Stimulated activated naive B cell treated with anti-CD40 and anti-IgM and Interleukin-4, amounts not matched to agents 10 μg/mL and 1 μg/mL and 100 μg/mL, for 72 hours (primary cell): ENCODE measurements at places on chromosomes 2 and 18.
A peak's percentile ranks its signal among the peaks of the same experiment; 100 is the strongest.

GRCh38 chr2:179561702-179562101 is 297.1 kb upstream of the SESTD1 start:
- DNase-seq = no peak

DNA sequence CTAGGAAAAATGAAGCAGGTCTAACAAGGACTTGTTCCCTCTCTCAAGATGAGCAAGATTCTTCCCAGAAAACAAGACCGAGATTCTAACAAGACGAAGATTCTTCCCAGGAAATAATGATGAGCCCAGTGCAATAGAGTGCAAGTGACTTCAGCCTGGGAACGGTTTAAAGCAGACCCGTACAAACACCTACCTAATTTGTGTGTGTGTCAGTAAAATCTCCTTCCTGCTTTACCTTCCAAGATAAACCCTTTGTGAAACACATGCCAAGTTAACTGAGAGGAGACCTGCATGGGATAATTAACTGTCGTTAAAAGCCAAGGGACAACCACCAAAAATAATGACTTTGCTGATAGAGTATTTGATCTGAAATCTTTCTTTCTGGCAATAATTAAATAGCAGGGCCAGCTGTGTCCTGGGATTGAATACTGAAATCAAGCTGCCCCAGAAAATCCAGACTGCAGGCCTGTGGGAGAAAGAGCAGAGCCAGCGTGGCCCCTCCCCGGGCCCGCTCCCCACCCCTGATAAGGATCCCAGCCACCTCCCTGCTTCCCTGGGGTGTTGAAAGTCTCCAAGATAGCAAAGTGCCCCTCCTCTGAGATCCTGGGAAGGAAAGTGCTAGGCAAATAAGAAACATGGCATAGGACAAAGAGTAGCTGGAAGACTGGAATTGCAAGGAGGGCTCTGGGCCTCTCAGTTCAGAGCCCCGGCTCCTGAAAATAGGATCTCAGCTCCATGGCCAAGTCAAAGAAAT is 145.5 kb downstream of the CYP26B1 start:
- no peak for DNase-seq

- no peak for DNase-seq
Measured at GRCh38 chr18:43067570-43067969, 47.9 kb downstream of the RIT2 start.

- no peak for DNase-seq
Measured at GRCh38 chr2:207048416-207048815, 109.1 kb downstream of the CPO start.

GRCh38 chr2:205699515-205700289 is 17.4 kb downstream of the NRP2 start:
- no peak for DNase-seq

- no peak for DNase-seq
Measured at GRCh38 chr2:241867776-241868420, 1.6 kb upstream of the RTP5 start.

- no peak for DNase-seq
Measured at GRCh38 chr18:67451960-67452359, 64.6 kb downstream of the DSEL start.

GRCh38 chr2:15725101-15725781 is 133.6 kb downstream of the DDX1 start:
- no peak for DNase-seq

DNA sequence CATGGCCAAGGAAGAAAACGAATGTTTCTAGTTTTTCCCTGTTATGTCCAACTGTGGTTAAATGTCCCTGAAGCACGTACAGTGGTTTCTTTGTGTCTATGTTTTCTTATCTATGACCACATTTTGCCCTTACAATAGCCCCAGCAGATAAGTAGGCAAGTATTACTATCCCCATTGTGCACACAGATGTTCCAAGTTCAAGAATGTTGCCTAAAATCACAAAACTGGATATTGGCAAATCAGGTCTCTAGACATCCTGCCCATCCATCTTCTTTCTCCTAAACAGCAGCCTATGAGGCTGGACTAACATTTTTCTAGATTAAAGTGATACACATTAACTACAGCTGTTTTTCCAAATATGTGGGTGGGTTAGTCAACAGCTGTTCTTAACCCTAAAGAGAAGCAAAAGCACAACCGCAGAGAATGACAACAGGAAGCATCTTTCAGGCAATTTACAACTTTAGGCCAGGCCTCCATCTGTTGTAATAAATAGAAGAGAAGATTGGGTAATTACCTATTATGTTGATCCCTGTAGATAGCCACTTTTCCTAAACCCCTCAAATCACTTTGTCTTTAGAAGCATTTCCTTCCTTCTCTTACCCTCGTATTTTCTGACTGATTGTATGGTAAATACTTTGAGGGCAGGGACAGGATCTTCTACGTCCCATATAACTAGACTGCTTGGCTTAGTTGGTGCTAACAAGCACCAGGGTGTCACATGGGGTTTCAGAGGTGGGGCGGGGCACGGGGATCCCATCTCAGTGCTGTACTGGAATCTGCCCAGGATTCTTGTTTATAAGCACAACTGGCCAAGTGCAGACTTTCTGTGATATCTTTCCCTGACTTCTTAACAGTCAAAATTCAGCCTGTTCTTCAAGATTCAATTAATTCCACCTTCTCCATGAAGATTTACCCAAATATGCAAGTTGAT is 132.1 kb upstream of the SETBP1 start:
- no peak for DNase-seq

- no peak for DNase-seq
Measured at GRCh38 chr2:226583715-226584114, 215.9 kb downstream of the IRS1 start.

GRCh38 chr18:7485616-7486015 is 81.5 kb upstream of the PTPRM start:
- DNase-seq = no peak

- DNase-seq = no peak
Measured at GRCh38 chr2:149360106-149360505, 29.7 kb downstream of the LYPD6 start.

DNA sequence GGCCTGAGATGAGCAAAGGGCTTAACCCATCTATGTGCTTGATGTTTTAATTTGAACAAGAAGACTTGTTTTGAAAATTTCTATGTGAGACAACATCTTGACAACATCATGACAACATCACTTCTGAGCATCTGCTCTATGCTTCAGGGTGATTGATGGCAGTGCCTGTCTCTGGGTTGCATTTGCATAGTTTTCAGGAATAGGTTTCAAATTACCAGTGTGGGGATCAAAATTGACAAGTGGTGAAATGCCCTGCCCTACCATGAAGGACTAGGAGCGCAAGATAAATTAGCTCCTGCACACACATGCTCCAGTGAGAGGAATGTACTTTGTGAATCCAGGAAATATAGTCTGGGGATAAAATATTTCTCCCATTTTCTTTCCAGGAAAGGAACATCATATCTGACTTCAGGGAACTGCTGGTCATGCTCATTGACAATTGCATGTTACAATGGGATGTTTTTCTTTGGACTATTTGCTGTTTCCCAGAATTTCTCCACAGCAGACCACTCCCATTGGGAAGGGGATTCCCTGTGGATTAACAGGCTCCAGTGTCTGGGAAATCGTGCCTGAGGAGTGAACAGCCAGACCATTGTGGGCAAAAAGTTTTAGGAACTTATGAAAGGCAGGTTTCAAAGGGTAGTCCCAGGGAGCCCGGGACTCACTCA is 45.3 kb upstream of the IL1R2 start:
- no peak for DNase-seq

- DNase-seq = no peak
Measured at GRCh38 chr2:135818937-135819610, 17.9 kb downstream of the LCT start.

GRCh38 chr2:64989982-64990614 is 899 bp downstream of the SLC1A4 start:
- no peak for DNase-seq

DNA sequence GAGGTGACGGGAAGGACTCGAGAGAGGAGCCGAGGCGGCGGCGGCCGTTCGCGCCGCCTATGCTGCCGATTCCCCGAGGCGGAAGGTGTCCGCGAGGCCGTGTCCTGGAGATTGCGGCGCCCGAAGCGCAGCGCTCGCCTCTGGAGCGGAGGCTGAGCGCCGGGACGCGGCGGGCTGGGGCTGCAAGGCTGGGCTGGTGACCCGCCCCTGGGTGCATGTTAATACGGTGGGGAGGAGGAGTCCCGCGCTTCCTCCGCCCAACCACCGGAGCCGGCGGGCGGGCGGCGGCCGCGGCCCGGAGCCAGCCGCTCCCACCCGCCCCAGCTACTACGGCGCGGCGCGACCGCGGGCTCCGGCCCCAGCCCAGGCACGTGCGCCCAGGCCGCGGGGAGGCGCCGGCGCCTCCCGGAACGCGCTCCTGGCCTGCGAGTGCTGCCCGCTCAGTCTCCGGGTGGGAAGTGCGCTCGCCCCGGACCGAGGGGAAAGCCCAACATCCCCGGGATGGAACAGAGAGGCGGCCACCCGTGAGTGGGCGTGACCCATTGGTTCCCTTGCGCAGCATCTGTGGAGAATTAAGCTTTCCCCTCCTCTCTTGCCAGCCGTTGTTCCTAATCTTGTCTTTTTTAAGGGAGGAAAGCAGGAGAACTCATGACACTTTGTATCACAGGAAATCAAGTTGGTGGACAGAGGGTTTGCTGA is at the start of gene DLGAP1:
Gene DLGAP1 (minus strand): TSS at position 195 of the 699 bp plus-strand sequence.
- no peak for DNase-seq

DNA sequence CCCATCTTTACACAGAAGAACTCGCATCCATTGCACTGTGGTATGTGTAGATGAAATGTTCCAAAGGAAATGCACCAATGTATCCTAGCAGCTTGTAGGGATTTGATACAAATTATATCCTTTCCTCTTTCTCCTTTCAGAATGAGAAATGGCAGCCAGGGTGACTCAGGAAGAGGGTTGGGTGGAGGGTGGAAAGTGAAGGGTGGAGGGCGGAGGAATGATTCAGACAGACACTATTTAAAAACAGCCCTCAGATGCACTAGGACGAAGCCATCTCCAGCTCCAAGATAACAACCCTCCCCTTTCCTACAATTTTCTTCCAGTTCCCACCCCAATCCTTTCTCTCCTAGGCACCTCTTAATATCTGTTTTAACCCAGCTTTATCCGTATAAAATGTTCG is 96.2 kb upstream of the STK39 start:
- DNase-seq = no peak

DNA sequence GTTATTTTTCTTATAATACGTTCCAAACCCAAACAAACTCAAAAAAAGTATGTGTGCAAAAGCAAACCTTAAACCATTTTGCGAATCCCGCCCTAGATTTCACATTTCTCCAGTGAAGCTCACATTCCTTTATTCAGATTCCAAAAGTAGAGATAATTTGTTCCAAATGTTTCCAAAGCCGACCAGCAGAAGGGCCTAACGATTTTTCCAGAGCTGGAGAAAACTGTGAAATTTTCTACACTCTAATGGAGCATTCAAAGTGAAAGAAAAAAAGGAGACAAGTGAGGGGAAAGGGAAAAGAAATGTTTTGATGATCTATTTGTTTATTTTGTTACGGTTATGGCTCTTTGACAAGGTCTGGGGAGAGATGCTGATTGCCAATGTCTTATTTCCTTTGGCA is 286.5 kb upstream of the SLC14A2 start:
- DNase-seq = no peak

DNA sequence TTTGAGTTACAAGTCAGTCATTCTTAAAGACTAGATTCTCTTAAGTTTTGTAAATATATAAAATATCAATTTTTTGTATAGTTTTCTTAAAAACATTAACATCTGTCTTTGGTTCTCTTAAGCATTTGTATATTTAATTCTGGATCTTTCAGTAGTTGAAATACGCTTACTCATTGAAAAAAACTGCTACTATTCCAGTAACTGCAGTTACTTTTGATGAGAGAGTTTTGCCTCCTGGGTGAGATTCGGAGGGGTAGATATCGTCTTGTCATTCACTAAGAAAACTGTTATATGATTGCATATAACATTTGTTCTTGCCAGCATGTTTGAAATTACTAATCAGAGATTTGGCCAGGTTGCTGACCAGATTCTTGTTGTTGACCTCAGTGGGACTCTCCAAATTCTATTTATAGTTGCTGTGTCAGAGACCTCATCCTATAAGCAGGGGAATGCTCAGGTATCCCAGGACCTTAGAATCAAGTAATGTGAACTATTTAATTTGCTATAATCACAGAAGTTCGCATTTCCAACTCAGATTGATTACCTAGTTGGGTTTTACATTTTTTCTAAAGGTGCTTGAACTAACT is 7.9 kb downstream of the AGPS start:
- no peak for DNase-seq

GRCh38 chr2:60679036-60679780 is 76.9 kb upstream of the PAPOLG start:
- DNase-seq = no peak

DNA sequence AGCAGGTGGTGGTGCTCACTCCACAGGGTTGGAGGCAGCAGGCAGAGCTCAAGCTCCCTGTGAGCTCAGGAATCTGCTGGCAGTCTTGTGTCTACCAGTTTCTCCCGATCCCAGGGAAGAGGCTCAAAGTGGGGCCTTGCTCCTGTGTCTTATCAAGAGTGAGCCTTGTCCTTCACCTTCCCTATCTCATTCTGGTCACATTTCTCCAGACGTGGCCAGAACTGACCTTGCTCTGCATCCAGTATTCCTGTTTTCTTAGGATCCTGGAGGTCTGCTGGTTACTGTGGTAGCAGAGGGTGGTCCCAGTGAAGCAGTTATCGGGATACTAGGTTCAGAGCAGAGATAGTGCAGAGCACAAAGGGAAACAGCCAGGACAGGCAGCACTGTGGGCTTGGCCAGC is 47.1 kb upstream of the ASB18 start:
- DNase-seq = no peak

- peak; percentile 81 for DNase-seq
Measured at GRCh38 chr2:238107525-238108422, 7.6 kb downstream of the ESPNL start.

- no peak for DNase-seq
Measured at GRCh38 chr18:75782826-75783225, 355.3 kb upstream of the SMIM21 start.

DNA sequence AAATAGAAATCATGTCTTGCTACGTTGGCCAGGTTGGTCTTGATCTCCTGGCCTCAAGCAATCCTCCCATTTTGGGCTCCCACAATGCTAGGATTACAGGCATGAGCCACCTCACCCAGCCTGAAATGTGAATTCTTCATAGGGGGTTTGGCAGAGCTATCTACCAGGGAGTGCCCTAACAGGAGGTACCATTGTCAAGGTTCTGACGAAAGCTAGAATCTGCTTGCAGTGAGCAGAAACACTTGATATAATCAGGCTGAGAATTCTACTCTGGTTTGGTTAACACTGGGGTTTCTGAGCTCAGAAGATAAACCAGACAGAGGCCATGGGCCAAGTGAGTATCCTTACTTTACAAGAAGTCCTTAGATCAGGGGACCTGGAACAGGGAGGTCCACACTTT is 7.2 kb upstream of the LAMA3 start:
- DNase-seq = no peak
